GM06990 (cell line): ENCODE measurements at places on chromosomes 6 and 20.

- no peak for DNase-seq
Observed at GRCh38 chr6:105896821-105897095, 189.4 kb upstream of the PRDM1 start.

DNA sequence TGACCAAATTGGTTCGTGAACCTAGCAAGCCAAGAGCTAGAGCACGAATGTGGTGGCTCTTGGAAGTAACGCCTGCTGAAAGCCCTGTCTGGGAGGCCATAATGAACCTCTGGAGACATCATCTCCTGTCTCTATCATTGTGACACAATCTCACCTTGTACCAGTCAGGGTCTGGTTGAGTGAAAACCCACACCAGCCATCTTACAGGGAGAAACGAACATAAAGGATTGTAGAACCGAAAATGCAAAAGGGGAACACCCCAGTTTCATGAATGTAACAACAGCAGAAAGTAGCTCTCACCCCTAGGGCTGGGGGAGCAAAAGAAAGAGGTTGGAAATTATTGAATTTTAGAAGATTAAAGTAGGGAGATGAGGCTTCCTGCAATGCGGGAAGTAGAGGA lies 50.9 kb upstream of the TAB2 start:
- peak; percentile 46 for DNase-seq

DNA sequence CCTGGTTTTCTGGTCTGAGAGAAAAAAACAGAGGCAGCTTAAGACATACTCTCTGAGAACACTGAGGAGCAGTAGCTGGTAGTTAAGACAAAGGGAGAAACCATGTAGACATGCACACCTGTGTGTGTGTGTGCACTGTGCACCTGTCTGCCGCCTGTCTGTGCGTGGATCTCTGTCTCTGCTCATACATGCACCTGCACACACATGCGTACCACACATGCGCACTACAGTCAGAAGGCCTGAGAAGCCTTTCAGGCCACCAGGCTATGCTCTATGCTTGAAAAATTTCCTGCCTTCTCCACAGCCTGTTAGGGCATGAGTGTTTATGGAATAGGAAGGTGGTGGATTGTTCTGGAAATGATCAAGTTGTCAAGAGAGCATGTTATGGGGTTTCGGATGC lies 103.5 kb downstream of the CDH4 start:
- no peak for DNase-seq

GRCh38 chr6:8075704-8076103 lies 11.5 kb upstream of the BLOC1S5 start:
- DNase-seq, result no peak

GRCh38 chr6:139145661-139146060 lies 10.8 kb downstream of the HECA start:
- no peak for DNase-seq

DNA sequence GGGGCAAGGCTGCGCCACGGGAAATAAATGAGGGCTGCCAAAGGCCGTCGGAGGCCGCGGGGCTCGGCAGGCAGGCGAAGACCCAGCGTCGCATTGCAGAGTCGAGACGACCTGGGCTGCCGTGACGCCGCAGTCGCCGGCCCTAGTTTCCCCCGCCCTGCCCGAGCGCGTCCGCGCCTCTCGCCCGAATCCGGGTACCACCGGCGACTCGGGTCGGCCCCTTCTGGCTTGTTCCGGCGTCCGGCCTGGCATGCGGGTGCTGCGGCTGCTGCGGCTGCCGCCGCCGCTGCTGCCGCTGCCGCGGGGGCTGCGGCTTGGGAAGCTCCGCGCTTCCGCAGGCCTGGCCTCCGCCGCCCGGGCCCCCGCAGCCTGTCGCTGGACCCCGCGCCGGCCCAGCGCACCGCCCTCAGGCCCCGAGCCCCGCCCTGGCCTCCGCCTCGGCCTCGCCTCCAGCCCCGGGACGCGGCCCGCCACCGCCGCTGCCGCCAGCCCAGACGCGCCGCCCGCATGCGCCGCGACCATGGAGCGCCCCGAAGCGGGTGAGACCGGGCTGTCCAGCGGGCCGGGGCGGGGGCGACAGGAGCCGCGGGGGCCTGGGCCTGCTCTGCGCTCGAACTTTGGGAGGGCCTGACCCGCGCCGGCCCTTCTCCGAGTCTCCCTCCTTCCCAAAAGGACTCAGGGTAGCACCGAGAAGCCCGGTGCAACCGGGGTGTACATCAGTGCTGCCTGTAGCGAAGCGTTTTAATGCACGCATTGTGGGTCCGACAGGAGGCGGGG lies at the start of gene AKAP7:
Gene AKAP7 (plus strand): TSS at position 224 of the 777 bp plus-strand sequence. CDS start 297 bp downstream, at position 521.
- DNase-seq, result peak; percentile 77

DNA sequence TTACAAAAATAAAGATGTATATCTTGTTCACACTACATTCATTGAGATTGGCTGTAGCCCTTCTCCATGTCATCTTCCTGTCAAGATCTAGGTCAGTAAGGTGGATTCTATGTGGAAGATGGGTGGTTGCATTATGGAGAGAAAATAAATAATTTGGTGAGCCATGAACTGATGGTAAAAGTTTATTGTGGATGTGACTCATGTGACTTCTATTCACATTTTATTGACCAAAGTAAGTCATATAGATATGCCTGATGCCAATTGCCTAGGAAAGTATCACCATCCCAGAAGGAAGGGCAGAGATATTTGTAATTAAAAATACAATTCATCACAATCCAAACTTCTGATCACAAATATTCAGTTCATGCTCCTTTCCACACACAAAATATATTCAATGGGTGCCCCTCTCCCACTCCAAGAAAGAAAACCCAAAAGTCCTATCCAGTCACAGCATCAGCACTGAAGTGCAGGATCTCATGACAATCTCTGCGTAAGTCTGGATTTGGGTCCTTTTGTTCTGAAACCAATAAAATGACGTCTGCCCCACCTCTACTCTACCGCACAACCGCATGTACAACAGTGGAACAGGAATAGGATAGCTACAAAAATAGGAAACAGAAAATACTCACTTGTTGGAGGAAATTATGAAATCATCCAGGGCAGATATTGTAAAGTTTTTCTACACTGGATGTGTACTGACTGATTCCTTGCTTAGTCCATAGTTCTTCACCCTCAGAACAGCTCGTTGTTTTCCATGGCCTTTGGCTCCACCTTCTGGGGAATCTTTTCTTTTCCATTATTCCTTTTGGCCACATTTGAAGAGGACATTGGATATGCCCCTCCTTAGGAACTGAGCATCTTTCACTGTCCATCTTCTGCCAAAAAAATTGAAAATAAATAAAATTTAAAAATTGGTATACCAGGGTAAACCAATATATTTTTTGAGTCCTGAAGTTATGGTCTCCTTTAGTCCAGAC lies 16.1 kb upstream of the SLC17A3 start:
- DNase-seq, result no peak

DNA sequence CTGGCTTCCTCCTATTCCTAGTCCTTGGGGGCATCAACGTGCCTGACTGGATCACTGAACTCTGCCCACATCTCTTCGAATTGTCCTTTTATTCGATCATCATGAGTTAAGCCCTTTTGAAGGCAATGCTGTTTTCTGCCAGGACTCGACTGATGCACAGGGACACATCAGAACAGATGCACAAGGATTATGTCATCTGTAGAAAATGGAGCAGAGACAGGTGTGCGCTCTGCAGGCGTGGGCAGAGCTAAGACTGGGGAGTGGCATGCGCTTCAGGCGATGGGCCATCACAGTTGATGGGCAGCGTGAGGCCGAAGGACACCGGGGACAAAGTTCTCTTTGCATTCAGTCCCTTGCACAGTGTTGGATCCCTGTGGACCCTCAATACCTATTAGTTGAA lies 13.1 kb downstream of the GABRR1 start:
- DNase-seq, result no peak

GRCh38 chr6:29596381-29596900 lies 11.5 kb downstream of the OR2H2 start:
- DNase-seq, result no peak

- DNase-seq, result no peak
Observed at GRCh38 chr6:169164451-169164850, 89.2 kb downstream of the THBS2 start.

DNA sequence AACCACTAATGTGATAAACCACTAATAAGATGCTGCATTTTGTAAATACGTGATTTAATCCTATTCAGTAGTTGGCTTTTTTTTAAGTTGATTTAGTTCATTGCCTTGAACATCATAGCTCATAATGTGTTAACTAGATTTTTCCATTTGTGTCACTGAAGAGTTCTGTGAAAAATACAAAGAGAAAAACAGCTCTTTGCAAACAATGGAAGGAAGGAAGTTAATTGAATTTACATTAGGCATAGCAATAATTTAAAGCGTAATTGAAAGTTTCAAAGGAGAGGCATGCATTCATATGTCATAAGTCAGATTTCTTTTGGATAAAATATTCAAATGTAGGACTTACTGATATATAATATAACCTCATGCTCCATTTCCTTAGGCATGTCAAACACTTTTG lies 102.3 kb downstream of the TBC1D7 start:
- DNase-seq, result no peak

DNA sequence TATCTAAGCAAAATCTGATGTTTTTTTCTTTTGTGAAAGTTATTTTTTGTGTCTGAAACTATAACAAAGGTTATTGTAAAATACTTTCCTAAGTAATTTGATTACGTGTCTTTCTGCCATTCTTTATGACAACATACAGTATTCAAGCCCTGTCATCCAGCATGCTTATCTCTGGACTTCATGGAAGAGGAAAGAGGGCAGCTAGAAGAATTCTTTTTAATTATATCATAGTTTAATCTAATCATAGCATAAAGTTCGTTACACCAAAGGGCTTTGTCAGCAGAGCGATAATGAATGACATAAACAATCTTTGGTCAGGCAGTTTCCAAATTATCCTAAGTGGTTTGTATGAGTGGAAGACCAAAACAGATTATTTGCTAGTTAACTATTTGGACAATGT lies 3.5 kb downstream of the ENPP3 start:
- DNase-seq, result no peak

DNA sequence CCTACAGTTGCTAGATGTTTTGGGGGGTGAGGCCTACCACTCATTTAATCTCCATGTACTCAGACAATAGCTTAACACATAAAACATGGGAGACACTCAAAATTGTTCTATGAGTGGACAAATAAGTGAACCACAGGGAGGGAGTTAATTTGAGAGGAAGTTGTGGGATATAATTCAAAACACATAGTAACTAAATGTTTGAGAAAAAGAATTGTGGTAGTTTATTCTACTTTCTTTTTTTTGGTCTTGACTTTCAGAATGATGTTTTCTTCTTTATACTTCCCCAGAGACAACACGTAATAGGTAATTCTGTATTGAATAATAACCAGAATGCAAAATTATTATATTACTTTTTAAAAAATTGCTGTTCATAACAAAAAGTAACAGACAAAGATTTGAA lies 453.8 kb downstream of the RFPL4B start:
- DNase-seq, result peak; percentile 12

GRCh38 chr6:149856256-149856994 lies 7.7 kb downstream of the LRP11 start:
- DNase-seq, result no peak

- DNase-seq, result peak; percentile 22
Observed at GRCh38 chr6:122798099-122798641, 9.1 kb downstream of the SMPDL3A start.

DNA sequence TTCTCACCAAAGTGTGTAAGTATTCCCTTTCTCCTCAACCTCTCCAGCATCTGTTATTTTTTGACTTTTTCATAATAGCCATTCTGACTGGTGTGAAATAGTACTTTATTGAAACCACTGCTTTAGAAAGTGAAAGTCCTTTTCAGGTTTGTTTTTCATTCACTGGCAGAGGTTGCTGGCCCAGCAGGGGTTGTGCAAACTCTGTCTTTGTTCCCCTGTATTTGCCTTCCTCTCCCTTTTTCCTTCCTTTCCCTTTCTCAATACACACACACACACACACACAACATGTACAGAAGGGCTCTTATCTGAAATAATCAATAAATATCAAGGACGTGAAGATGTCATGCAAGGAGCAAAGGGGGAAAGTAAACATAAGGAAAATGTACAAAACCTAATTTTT lies 99.8 kb downstream of the LY86 start:
- DNase-seq, result no peak

GRCh38 chr20:58890518-58891085 lies 38.1 kb downstream of the GNAS start:
- peak; percentile 83 for DNase-seq

- no peak for DNase-seq
Observed at GRCh38 chr20:50968289-50968688, 9.7 kb downstream of the MOCS3 start.

DNA sequence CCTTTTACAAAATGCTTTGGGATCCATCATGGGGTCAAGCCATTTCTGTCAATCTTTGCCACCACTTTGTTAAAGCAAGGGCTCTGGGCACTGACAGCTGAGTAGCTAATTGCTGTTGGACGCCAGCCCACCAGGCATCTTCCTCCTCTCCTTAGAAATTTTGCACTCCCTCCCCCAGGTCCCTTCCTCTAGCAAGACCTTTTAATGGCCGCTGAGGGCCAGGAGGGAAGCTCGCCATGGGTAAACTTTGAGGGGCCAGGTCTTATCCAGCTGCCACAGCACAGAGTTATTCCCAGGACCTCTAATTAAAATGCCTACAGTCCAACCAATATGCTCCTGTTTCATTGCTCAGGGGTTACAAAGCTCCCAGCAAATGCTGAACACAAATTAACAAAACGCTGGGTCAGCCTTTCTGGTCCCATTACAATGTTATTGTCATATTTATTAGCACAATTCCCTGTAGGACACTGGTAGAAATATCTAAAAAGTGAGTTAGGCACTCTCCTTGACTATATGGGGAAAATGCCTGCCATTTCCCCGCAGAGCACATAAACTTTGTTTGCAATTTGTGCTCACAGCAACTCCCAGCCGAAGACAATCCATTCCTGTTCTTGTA lies 16.8 kb downstream of the SCML4 start:
- no peak for DNase-seq

DNA sequence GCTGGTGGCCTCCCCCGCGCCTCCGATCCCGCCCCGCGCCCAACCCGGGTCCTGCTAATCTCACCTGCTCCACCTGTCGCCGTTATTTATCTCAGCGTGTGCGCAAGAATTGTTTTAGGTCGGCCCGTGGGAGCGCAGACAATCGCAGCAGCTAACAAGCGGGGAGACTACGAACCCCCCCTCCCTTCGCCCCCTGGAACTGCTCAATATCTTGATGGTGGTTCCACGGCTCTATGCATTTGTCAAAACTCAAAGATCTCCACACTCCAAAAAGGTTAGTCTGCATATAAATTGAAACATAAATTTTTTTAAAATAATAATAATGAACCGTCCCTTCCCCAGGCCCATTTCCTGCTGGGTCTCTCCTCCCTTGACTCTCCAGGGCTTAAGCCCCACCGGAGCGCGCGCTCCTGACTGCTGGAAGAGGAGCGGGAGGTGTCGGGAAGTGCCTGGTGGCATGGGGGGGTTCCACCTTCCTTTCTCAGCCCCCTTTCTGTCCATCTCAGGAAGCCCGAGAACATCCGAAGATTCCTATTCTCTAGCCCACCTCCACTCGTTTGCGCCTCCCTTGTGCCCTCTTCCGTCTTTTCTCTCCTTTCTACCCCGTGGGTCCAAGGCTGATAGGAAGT lies 1.6 kb upstream of the MDGA1 start:
- DNase-seq, result no peak
